Pons (tissue), 1 donor: ENCODE measurements at places on chromosomes 2 and 18.

- DNase-seq: peak; percentile 33
These were observed 69.8 kb downstream of the TNS1 start for GRCh38 chr2:217932803-217933616.

DNA sequence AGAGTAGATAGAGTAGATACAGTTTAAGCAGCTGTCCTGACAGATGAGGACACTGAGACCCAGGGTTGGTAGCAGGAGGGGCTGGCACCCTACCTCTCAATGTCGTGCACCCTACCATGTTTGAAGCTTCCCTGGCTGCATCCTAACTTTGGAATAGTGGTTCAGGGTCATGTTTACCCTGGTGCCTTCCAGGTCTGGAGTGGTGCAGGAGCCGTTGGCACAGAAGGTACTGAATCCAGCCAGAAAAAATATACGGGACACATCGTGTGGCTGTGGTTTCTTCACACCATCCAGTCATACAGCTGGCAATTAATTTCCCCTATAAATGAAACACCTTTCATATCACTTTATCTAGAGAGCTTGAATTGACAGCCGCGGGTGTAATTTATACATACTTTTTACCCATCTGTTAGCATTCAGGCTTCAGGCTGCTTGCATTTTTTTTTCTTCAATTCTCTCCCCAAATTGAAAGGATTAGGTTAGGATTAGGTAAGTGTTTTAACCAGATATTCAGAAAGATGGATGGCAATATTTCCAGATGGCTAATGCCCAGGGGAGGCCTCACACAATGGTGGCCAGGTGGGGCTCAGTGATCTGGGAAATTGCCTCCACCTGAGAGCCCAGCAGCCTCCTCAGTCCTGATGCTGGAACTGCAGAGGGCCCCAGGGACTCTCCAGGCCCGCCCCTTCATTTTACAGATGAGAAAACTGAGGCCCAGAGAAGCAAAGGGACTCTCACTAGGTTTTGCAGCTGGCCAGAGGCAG lies 127.0 kb downstream of the CELF4 start:
- DNase-seq: no peak

DNA sequence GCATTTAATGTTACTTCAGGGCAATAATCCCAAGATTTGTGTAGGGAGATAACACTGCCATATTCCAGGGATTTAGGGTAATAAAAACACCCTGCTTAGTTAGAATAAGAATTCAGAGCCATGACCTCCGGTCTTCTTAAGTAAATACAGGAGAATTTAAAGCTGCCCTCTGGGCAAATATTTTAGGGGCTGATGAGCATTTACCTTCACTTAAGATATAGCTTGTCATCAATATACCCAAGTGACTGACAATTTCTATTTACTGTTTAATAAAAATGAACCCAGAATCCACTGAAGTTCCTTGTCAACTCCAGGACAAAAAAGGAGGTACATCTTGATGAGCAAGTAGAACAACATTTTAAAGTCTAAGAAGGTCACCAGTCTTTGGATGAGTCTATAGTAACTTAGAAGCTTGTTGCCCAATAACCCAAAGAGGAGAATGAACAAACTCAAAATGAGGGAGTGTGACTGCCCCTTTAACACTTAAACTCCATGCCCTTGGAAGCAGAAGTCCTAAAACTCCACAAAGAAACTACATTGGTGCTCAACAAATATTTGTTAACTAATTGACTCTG lies 24.3 kb upstream of the IKZF2 start:
- DNase-seq: no peak

- DNase-seq: no peak
These were observed 1016.4 kb upstream of the CRIM1 start for GRCh38 chr2:35339211-35339610.

- no peak for DNase-seq
These were observed 7.4 kb downstream of the MCEE start for GRCh38 chr2:71122387-71123298.

DNA sequence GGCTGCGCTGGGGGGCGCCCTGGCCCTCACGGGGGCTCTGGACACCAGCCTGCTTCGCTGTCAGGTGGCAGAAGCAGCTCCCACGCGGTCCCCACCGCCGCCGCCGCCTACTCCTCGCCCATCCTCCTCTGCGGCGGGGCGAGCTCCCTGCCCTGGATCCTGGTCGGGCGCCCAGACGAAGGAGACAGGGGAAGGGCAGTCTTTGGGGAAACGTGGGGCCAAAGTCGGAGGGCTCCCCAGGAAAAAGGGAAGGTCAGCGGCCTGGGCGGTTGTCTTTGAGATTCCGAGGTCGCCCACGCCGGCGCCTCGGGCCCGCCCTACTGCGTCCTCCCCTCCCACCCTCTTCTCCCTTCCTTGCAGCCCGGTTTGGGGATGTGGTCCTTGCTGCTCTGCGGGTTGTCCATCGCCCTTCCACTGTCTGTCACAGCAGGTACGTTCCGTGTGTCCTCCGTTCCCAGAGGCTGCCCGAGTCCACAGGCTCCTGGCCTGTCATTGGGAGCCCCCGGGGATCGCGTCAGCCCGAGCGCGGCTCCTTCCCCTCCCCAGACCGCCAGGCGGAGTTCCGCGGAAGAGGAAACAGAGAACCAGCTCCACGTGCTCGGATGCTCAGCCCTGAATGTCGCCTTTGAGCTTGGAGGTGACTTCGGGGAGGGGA lies 800 bp downstream of the IL1RL2 start:
- peak; percentile 17 for DNase-seq

DNA sequence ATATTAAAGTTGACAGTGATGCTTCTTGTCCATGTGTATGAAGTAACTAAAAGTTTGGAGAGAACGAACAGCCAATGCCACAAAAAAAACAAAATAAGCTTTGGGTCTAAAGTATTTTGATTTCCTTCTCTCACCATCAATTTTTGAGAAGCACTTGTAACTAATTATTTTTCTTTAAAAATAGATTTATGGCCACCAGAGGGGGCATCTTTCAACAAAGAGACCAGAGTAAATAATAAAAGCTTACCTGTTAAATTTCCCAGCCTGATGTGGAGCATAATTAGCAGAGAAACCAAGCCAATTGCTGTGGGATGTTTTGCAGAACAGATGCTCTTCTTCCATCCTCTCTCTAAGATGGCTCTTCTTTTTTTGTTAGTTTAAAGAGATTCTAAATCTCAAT lies 29.0 kb downstream of the LINC00305 start:
- no peak for DNase-seq

DNA sequence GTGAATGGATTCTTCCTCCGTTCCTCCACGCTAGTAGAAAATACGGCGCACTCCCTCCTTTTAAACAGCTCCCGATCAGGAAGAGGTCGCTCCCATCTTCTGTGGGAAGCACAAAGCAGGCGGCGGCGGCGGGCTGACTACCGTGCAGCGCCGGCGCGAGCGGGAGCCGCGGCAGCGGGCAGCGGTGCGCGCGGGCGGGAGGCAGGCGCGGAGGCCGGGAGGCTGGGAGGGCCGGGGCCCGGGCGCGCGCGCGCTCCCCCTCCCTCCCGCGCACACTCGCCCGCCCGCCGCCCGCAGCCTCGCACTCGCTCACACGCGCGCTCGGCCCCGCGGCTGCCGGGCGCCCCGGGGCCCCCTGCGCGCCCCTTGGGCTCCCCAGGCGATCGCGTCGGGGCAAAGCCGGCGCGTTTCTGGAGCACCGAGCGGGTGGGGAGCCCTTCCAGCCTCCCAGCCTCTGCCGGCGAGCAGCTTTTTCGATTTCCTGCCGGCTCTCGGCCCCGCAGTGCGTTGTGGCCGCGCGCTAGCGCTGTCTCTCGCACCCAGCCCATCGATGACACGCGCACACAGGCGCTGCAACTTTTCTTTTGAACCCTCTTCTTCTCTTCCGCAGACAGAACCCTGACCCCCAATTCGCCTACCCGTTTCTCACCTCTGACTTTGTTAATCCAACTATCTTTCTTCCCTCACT lies at the start of gene SLC8A1:
Gene SLC8A1, minus strand, starts transcription at position 173 of the 688 bp plus-strand sequence.
- DNase-seq: no peak

GRCh38 chr18:47985866-47986265 lies 55.4 kb upstream of the SMAD2 start:
- DNase-seq: no peak

DNA sequence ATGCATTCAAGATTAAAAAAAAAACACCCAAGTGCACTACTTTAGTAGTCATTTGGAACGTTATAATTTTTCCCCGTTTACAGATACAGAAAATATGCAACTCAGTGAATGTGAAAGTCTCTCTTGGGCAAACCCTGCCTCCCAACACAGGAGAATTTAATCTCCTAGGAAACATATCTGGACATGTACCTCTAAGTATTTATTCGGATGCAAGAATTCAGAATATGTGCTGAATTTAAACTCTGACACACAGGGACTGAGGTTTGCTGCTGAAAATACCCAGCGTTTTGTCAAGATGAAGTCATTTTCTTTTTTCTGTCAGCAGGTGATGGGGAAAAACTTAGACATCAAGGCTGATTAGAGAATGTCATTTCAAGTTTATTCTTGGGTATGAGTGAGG lies 105.4 kb downstream of the ACKR3 start:
- no peak for DNase-seq

- DNase-seq: no peak
These were observed 463.1 kb downstream of the TSN start for GRCh38 chr2:122218596-122218995.

GRCh38 chr2:159658881-159659873 lies 42.8 kb upstream of the BAZ2B start:
- DNase-seq: no peak

DNA sequence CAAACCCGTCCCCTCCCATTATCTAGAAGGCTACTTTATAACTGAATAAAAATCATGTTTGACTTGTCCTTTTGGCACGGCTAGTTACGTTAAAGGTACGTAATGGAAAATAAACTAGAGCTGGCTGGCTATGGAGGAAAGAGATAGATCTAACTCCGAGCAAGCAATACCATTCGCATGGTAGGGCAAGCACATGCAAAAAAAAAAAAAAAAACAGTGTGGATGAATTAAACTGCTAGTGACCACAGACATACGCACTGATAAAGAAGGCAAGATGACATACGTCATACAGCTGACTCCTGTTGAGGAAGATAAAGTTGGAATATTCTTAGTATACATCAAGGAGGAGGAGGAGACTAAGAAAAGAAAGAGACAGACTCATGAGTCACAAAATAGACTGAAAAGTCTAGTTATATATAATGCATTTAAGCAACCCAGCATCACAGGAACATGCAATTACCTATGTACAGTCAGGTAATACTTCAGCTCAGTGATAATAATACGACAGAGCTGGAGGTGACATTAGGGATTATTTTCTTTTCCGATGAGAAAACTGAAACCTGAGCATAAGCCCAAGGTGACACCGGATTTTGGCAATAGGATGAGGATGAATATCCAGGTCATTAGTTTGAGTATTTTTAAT lies 37.9 kb upstream of the NARS1 start:
- no peak for DNase-seq

DNA sequence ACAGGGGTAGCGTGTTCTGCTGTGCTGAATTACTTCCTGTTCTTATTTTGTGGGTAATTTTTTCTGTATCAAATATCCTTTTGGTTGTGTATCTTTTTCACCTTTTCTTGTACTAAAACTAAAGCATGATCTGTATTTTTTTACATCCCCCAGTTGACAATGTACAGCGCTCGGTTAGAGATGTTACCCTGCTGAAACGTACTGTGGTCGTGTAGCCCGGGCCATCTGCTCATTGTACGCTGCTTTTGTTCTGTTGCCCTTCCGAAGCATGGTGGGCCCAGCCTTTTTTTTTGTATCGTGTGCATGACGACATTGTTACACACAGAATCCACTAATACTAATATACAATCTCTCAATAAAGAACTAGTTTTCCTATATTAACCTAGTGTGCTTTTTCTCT lies 233.1 kb downstream of the HAUS1 start:
- no peak for DNase-seq

DNA sequence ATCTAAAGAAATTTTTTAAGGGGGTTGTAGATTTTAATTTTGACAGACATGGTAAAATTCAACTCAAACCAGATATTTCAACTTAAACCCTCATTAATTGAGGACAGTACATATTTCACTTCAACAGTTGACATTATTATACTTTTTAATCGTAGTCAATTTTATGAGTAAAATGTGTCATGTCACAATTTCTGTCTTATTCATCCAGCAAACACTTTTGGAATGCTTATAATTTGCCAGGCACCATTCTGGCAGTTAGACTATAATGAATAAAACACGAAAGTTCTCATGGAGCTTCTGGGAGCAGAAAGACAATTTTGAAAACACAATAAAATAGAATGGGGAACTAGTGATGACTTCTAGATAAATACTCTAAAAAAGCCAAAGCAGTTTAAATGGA lies 1094.8 kb downstream of the SUCLG1 start:
- DNase-seq: no peak

- no peak for DNase-seq
These were observed 5.4 kb upstream of the TANC1 start for GRCh38 chr2:158963071-158963470.
